Stimulated activated CD4-positive, alpha-beta T cell treated with anti-CD3 and anti-CD28 coated beads, Interleukin-1b, Interleukin-23, amount 100 ng/mL, for 24 hours (primary cell): ENCODE measurements at places on chromosomes 6 and 20.

DNA sequence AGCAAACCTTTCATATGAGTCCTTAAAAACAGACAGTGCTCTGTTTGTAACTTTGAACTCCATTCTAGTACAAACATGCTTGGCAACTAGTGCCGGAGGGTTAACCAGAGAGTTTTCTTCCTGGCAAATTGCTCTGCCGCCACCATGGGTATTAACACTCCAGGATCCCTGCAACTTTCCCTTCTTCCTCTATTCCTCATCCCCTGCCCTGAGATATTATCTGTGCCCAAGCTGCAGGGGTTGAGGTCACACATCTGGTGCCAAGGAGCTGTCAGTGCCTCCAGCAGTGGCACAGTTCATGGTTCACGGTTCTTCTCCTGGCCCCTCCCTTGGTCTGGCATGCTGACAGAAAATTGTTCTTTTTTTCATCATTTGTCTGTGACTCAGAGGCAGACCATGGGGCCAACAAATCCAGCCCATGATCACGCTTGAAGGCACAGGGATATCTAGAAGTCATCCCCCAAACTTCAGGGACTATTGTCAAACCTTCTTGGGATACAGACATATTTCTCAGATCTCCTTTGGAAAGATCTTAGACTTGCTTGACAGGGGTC lies 77.5 kb downstream of the ATXN1 start:
- no peak for DNase-seq

GRCh38 chr6:117449549-117450439 lies 24.1 kb upstream of the ROS1 start:
- peak; percentile 33 for DNase-seq

DNA sequence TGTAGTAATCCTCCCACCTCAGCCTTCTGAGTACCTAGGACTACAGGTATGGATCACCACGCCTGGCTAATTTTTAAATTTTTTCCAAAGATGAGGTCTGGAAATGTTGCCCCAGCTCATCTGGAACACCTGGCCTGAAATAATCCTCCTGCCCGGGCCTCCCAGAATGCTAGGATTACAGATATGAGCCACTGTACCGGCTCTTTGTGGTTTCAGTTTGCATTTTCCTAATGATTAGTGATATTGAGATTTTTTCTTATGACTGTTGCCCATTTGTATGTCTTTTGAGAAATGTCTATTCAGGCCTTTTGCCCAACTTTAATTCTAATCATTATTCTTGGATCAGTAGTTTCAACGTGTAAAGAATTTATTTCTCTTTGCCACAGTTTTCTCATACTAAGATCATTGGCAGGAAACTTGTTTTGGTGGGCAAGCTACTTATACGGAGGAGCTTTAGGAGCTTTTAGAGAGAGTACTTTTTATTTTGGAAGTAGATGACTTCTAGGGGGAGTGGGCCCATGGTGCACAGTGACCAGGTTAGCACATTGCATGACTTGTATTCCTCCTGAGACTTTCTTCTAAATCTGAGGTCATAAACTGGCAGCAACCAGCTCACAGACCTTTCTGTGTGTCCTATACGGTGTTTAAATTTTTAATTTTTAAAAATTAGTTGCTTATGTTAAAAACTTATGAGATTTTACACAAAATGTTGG lies 62.3 kb downstream of the STK4 start:
- no peak for DNase-seq

DNA sequence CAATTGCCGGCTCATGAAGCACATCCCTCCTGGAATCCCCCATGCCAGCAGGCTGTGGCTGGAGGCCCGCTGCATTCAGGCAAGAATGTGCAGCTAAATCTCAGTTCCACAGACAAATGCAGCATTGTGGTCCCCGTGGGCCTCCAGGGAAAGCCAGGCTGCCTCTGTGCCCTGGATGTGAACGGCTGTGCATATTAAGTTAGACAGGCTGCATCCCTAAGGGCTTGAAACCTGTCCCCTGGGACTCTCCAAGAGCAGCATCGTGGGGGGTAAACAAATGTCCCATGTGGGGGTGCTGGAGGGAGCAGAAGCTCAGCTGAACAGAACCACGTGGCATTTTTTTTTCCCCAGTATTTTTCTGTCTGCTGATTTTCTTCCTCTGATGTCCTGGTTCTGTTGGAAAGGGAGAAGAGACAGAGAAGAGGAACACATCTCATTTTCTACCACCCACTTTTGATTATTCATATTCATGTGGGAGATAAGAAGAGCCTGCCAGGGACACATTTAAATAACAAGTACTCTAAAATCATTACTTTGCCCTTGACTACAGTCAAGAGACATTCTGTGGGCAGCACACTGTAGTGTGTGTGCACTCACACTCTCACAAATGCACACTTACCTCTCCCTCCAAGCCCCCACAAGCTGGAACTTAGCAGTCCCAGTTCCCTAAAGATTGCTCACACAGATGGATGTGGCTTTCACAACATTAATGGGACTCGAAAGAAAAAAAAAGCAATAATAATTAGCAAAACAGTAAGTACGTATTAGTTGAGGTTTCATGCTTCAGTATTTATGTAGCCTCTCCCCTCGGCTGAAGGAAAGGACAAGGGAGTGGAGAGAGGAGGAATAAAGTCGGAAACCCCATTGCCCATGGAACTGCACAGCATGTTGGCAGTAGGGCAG lies 16.9 kb downstream of the GFOD1 start:
- DNase-seq = no peak

DNA sequence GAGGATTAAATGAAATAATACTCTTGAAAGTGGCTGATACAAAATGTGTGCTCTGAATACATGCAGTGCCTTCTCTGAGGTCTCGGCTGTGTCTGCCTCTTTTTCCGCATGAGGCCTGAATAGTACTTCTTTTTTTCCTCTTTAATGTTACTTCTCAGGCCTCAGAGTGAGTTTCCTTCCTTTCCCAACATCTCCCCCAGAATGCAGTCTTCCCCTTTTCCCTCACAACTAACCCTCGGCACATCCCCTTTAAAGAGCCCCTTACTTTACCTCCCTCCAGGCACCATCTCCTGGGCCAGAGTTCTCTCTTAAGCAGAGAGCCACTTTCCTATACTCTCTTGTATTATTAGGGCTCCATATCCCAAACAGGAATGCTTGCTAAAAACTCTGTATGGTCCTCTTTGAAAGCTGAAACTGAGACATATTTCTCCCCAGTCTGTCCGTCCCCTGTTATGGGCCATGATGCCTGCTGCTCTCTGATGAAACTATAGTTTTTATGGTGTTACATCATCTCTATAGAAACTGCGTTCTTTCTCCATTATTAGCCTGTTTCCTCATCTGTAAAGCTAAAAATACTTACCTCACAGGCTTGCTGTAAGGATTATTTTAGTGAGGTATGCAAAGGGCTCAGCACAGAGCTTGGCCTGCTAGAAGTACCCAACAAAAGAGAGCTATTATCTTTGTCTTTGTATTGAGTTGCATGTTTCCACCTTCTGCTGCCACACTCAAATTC lies 2.3 kb downstream of the PLAGL2 start:
- no peak for DNase-seq

- DNase-seq = no peak
Observed at GRCh38 chr6:148068437-148069061, 274.1 kb upstream of the SASH1 start.

GRCh38 chr6:39980839-39981580 lies 46.7 kb upstream of the MOCS1 start:
- DNase-seq = no peak

DNA sequence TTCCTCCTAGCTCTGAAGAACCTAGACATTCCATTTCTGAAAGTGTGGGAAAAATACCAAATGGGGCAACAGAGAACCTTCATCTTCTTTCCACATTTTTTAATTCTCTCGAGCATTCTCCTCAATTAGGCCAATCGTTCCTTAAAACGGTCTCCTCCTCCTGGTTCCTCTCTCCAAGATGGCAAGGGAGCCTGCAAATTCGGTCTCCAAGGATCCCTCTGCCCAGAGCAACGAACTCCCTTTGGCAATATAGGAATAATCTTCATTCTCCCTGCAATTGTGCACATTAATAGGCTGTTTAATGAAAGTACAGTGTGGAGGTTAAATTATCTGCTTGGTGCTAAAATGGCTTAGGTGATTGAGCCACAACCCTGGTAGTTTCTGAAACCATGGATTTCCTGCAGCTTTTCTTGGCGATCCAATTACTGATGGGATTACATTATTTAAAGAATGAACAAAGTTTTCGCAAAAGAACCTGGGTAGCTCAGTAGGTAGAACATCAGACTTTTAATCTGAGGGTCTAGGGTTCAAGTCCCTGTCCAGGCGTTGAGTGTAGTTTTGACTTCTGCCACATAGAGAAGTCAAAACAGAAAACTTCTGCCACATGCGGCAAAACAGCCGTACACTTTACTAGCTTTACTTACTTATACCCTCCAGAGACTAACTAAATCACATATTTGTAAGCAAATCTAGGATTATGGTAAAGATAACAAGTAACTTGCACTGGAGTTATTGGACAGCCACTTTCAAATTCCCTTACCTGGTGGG lies 102.9 kb upstream of the ZNF184 start:
- DNase-seq = no peak

GRCh38 chr6:44548319-44548718 lies 160.8 kb downstream of the CDC5L start:
- DNase-seq = no peak

GRCh38 chr6:11833626-11834592 lies 55.3 kb upstream of the ADTRP start:
- no peak for DNase-seq

DNA sequence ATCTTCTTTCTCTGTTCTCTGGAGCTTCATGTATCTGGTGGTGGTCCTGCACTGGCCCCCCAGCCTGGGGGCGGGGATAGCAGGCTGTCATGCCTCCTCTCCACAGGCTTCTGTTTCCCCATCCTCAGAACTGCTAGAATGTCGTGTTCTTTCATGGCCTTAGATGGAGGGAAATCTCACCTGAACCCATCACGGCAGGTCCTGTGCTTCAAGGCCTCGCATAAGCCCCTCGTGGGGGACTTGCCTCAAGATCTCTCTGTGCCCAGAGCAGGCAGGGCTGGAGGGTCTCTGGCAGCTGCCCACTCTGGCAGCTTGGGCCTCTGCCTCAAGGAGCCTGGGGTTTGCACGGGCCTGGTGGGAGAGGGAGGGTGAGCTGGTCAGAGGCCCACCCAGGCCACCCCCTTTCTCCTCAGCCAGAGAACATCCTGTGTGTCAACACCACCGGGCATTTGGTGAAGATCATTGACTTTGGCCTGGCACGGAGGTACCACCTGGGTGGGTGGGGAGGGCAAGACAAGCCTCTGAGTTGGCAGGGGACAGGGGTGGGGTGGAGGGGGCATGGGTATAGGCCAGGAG lies 11.3 kb downstream of the MYLK2 start:
- DNase-seq = no peak

GRCh38 chr6:8499540-8499939 lies 64.2 kb upstream of the SLC35B3 start:
- no peak for DNase-seq

DNA sequence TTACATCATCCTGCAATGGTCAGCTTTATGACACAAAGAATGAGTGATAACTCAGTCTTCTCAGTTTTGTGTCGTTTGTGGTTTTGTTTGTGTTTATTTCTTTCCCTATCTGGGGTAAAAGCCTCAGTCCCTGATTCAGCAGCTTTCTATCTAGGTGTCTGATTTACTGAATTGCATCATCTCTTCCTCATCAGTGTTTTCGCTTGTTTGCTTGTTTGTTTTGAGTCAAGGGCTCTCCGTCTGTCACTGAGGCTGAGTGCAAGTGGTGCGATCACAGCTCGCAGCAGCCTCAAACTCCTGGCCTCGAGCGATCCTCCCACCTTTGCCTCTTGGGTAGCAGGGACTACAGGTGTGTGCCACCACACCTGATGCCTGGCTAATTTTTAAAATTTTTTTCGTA lies 548.9 kb downstream of the PRKN start:
- no peak for DNase-seq
